ENCODE measurements at places on chromosomes 12 and 14.

GRCh38 chr12:67649261-67649569, 670 bp downstream of the DYRK2 start:
- peak; percentile 4 for DNase-seq

DNA sequence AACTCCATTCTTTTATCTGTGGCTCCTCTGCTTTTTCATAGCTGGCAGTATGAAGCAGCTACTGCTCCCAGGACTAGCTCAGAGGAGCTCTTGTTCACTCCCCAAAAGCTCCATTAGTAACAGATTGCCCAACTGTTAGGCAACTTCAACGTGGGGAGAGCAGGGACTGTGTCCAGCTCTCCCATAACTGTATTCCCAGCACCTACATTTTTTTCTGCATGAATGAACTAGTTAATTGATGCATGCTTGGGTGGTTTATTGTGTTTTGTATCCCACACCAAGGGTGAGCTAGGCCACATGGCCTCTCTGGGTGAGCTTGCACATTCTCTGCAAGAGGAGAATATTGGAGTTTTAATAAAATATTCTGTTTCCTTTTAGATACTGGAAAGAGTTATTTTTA, 15.2 kb downstream of the STON2 start:
- DNase-seq: peak; percentile 97

DNA sequence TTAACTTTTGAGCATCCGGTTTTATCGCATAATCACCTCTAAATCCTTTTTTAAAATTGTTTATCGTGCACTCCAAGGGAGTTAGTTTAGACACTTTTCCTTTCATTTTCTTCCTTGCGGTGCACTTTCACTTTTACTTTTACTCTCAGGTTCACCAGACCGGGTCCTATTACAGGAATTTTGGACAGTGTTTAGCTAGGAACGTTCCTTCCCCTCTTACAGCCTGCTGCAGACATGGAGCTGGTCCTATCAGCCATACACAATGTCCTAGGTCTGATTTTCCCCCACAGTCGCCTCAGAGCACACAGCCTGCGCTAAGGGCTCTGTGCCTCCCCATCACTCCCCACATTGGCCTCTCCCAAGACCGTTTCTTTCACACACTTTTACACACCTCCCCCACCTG, 103.9 kb downstream of the ALG10 start:
- no peak for DNase-seq

DNA sequence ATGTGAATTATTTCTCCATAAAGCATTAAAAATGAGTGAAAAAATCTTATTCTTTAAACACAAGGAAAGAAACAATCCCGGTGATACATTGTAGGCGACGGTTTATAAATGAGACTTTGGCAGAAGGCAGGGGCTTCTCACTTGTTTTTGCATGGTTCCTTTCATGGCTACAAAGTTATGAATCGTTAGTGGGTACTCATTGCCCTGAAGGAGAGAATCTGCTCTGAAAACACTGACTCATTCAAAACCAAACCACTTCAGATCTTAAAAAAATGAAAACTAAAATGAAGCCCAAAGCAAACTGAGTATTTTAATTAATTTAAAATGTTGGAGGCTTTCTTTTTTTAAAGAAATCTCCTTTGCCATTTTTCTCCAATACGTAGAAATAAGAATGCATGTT, 41.4 kb upstream of the AMIGO2 start:
- no peak for DNase-seq

- DNase-seq: no peak
These were observed 167.3 kb upstream of the RTL1 start for GRCh38 chr14:101070540-101071492.

DNA sequence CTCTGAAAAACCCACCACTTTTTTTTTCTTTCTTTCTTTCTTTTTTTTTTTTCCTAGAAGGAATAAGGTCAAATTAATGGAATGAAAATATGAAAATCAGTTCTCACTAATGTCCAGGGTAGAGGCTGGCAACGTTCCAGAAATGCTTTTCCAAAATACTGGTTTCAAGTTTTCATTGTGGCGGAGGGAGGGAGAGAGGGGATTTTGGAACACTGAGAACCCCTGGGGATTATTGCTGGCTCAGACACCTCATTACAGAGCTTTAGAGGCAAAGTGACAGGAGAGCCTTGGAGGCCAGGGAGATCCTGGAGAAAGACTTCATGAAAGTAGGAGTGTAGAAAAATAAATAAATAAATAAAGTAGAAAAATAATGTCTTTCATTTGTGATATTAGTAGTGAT, 45.4 kb downstream of the ALX1 start:
- no peak for DNase-seq

DNA sequence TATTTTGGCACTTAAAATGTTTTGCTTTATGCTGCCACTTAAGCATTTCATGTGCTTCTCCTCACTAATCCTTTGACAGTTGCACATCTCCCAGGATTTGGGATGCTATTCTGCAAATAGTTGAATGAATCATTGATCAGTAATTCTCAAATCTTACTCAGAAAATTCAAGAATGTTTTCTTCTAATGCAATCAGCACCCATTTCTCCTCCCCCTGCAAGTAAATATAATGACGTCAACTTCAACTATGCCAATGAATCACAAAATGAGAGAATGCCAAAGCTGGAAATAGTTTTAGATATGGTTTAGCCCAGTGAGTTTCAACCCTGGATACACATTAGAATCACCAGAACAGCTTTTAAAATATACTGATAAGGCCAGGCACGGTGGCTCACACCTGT, 2.1 kb upstream of the BLOC1S1 start:
- DNase-seq: peak; percentile 86

DNA sequence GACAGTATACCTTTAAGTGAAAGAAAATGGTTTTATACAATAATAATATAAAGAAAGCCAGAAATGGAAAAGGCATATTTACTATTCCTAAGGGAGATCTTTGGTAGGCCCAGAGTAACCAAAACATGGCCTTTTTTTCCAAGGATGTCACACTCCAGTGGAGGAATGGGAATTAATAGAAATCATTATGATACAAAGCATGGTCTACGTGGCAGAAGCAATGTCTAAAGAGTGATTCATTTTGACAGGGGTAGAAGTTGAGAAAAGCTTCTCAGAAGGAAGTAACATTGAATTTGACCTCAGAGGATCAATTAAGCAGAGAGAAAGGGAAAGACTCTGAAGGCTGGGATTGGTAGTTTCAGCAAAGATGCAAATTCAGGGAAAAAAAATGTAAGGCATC, 208.6 kb downstream of the BTG1 start:
- no peak for DNase-seq

GRCh38 chr12:79997096-79997791, 62.3 kb upstream of the PPP1R12A start:
- DNase-seq: peak; percentile 68

- no peak for DNase-seq
These were observed 48.4 kb downstream of the LTBP2 start for GRCh38 chr14:74563586-74564159.

GRCh38 chr14:74508844-74509428, 15.4 kb downstream of the ISCA2 start:
- no peak for DNase-seq

DNA sequence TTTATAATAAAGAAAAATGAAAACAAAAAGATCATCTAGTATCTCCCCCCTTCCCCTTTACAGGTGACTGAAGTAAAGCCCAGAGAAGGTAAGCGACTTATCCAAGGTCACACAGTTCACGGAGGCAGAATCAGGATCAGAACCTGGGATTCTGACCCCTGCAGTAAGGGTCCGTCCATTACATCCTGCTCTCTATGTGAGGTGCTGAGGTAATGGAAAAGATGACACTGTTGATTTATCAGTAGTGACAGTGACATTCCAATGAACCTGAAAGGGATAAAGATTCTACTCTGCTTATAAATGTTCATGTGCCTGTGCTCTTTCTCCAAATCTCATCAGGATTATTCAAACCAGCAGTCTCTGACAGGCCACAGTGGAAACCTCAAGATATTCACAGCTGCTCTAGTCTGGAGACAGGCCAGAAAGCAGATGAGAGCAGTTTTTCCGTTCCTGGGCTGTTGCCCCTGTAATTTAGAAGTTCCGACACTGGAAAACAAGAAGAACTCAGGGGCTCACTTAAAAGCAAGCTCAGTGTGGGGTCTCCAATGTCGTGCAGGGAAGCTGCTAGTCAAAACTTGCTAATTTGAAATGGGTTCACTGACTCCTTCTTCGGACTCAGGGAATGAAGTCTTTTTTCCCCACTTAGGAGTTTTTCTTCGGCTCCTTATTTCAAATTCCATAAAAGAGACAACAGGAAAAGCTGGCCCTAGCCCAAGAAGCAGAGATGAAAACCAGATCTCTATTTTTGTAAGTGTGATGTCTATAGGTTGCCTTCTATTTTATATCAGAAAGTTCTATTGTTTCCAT, 131.8 kb upstream of the EEA1 start:
- peak; percentile 49 for DNase-seq

GRCh38 chr12:4118601-4119156, 154.9 kb upstream of the CCND2 start:
- no peak for DNase-seq

DNA sequence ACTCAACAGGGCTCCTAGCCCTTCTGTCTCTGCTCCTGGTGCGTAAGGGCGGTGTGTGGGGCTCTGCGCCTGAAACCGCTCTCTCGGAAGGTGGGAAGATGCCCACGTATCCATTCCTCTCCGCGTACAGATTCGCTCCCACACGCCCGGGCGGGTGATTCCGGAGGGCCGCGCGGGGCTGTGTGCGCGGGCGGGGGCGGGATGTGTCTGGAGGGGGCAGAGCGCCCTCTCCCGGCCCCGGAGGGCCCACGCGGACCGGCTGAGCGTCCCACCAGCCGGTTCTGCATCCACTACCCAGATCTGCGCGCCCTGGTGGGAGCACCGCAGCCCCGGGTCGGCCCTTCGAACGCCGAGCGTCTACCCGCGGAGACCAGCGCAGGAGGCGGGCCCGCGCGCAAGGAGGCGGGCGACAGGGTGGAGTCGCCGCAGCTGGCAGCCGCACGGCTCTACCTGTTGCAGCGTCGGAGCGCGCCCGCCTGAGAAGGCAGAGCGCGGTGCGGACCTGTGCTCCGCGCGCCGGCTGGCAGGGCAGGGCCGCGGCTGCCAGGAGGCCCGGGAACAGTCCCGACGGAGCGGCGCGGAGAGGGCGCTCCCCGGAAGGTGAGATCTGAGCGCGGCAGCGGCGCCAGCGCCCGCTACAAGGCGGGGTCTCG, 1.4 kb upstream of the KCNK13 start:
- DNase-seq: peak; percentile 29

DNA sequence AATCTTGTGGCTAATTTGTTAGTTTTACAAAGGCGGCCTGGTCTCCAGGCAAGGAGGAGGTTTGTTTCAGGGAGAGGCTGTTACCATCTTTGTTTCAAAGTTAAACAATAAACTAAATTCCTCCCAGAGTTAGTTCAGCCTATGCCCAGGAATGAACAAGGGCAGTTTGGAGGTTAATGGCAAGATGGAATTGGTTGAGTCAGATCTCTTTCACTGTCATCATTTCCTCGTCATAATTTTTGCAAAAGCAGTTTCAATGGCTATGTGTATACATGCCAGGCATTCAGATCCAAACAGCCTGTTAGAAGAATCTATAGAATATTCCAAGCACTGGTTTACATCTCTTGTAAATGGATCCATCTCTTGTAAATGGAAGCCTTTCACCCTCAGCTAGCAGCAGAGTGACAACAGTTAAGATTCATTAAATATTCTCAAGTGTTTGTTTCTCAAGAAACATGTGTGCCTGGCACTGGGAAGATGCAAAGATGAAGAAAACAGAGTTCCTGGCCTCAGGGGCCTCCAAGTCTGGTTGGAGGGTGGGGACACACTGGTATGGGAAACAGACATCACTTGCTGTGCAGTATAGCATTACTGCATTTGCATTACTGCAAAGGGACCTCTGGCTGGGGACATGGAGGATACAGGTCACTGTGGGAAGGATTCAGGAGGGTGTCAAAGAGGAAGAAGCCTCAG, 65.8 kb downstream of the RIN3 start:
- DNase-seq: no peak

GRCh38 chr12:64255249-64255648, 33.2 kb upstream of the KICS2 start:
- no peak for DNase-seq

- DNase-seq: peak; percentile 52
These were observed 10.9 kb downstream of the CTDSP2 start for GRCh38 chr12:57835366-57836288.

GRCh38 chr14:37172024-37172869, at the start of gene SLC25A21:
TSS of gene SLC25A21 (minus strand) at chr14:37172606.
- peak; percentile 81 for DNase-seq

DNA sequence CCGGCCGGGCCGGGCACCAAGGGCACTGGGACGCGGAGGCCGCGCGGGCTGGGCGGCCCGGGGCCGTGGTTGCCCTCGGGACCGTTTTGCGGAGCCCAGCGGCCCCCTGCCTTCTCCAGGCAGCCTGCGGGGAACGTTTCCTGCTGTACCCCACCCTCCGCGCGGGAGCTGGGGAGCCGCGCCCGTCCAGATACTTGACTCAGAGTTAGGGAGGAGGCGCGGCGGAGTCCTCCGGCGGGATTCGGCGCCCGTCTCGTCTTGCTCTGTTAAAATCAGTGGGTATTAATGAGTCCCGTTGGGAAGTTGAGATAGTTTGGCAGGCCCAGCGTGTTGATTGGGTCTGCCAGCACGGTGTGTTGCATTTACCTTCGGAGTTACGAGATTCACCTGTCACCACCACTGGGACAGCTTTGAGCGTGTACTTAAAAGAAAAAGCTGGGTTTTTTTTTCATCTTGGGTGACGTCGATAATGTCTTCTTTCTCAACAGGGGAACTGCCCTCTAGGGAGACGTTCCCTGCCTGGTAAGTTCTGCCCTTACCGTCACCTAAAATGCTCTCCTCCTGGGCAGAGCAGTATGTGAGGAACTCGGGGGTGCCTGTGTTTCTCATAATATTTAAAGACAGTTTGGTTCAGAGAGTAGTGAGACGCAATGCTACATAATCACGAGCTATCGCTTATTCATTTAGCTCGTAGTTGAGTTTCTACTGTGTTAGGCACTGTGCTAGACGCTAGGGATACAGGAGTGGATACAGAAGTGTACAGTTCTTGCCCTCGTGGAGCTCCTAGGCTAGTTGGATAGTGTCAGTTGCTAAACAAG, 596 bp downstream of the DLST start:
- DNase-seq: peak; percentile 65

- no peak for DNase-seq
These were observed 687.6 kb downstream of the FLRT2 start for GRCh38 chr14:86217523-86217922.

DNA sequence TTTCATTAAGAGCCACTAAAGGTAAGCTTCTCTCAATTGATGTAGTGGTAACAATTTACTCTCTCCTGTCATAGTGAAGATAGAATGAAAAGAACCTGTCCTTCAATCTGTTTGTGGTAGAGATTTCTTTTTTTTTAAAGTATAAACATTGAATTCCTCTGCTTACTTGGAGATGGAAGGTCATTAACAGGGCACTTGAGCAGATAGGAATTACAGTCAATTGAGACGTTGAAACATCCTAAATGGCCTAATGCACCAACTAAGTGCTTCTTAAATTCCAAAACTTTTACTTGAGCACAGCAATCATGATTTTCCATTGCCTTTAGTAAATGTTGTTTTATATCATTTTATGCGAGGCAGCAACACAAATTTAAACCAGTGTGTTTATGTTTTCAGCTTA, 241.4 kb downstream of the FOXG1 start:
- DNase-seq: no peak

Measured in fibroblast of gingiva (primary cell).